Activated T-helper 1 cell treated with anti-CD3 and anti-CD28 coated beads, Interleukin-2, amount 50 U/mL, for 16 hours (primary cell): ENCODE measurements at places on chromosomes 7 and 10.

DNA sequence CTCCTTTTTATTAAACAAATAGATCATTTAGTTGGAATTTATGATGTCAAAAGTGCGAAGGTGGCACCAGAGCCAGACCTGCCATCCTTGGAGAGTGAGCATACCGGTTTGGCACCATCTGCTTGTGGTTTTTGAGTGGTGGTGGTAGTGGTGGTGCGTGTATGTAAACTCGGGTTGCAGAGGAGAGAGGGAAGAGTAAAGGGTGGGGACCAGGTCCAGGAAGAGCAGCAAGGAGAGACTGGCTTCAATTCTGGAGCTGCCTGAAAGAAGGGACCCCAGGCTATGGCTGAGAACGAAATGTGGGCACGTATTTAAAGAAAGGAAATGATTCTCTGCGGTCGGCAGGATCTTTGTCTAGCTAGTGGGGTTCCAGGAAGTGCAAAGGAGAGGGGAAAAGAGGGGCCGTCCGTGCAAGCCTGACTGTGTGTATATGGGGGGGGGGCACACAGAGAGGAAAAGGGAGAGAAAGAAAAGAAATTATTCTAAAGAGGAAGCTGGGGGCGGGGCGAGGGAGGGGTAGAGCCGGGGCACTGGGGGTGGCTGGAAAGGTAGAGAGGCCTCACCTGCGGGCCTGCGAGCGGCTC lies 448 bp upstream of the GOLGA7B start:
- no peak for DNase-seq

GRCh38 chr7:50262446-50262845 lies 42.1 kb upstream of the IKZF1 start:
- DNase-seq = no peak

GRCh38 chr7:5633161-5634106 lies 148.0 kb downstream of the RNF216 start:
- DNase-seq = no peak

DNA sequence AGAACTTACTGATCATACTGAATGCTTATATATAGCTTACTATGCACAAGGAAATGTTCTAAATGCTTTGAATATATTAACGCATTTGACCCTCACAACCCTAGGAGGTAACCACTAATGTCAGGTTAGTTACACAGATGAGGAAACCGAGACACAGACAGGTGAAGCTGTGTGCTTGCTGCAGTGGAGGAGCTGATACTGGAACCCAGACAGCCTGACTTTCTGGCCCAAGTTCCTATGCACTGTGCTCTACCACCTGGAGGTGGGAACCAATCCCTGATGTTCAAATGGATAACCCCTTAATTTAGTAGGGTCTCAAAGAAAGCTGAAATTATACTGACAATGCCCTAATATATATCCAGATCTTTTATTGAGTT lies 119.6 kb downstream of the SORBS1 start:
- no peak for DNase-seq

GRCh38 chr7:38105874-38106483 lies 72.1 kb upstream of the STARD3NL start:
- DNase-seq = no peak

GRCh38 chr10:21496343-21497176 lies 28.9 kb downstream of the SKIDA1 start:
- DNase-seq = no peak

DNA sequence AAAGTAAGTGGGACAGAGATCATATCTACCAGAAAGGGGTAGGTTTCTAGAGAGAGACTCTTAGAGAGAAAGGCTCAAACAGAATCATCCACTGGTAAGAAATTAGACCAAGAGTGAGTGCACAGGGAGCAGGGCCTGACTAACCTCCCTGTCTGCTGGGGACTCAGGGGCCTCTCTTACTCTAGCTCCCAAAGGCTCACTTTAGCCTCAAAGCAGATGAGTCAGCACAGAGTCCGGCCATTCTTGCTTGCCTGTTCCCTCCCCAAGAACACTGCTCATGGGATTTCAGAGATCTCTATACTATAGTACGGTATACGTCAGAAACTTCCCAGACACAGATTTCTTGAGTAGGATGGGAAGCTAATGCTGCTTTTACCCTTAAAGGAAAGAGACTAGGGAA lies 32.7 kb downstream of the RBM28 start:
- no peak for DNase-seq

DNA sequence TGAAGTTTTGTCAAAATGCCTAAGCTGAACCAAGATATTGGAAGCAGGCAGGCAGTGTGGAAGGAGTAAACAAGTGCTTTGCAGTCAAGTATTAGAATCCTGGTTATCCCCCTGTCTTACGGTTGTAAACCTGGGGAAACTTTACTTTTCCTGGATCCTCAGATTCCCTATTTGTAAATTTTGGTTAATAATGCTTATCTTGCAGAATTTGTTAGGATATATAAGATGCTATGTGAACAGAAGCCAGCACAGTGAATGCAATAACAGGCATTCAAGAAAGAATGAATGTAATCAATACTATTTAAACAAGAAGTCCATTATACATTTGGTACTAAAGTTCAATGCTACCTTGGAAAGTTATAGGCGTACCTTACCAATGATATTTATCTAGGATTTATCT lies 91.8 kb upstream of the STK17A start:
- no peak for DNase-seq

DNA sequence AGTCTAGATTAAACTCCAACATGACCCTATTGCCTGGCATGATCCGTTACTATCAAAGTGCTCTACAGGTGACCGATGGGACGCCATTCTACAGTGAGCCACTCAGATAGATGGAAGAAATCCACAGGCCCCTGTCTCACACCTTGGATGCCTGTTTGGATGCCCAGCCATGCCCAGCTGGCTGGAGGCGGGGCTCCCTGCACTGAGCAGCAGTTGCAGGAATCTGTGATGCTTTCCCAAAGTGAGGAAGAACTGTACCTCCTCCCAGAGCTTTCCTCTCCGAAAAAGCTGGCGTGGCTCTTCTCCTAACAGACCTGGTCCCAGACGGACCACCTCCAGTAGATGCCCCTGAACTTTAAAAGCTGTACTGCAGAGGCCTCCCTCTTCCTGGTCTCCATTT lies 253.3 kb downstream of the ELMO1 start:
- DNase-seq = no peak

- DNase-seq = no peak
Measured at GRCh38 chr10:48929413-48929990, 10.1 kb downstream of the LRRC18 start.

- DNase-seq = no peak
Measured at GRCh38 chr10:114645706-114646105, 12.4 kb downstream of the ABLIM1 start.

DNA sequence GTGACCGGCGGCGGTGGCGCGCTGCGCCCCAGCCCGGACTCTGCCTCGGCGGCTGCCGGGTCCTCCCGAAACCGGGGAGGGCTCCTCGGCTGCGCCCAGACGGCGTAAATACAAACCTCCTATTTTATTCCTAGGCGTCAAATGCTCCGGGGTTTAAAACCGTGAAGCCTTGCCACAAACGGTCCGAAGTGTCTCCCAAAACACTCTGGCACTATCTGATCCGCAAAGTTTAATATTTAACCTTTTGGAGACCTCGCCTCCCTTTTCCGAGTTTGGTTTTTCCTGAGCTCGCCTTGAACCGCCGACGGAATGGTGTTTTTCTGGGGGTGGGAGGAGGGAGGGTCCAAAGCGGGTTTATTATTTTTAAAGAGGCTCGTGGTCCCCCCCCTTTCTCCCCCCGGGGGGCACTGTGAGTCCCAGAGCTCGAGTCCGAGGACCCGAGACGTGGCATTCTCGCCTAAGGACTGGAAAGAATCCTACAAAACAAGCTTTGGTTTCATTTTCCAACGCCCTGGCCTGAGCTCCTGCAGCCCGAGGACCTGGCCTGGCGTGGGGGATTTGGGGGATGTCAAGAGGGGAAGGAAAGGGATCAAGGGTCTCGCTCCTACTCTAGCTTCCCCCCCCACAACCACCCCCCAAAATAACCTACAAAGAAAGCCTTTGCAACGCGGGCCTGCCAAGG lies 1.8 kb downstream of the TNRC18 start:
- no peak for DNase-seq

DNA sequence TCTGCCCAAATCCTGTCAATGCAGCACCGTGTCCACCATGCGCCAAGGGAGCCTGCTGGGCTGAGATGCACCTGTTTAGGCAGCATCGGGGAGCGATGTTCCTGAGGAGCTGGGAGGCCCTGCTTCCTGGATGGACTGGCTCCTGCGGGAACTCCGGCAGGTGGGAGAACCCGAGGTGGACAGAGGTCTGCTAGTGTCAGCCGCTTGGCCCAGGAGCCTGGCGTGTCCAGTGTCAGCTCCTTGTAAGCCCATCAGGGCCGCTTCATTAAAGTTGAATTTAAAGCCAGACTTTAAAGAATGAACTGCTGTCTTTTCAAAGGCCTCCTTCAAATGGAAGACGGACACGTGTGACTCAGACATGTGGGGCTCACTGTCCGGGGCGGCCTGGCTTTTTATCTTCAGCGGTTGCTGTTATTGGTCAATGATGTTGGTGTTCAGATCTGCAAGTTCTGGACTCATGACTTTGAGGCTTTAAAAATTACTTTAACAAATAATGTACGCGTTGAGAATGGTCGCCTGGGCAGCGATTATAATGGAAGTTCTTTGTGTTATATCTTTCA lies 422.5 kb downstream of the DNAJB6 start:
- no peak for DNase-seq

GRCh38 chr10:80855348-80855971 lies 317.8 kb downstream of the SH2D4B start:
- DNase-seq = no peak

- DNase-seq = no peak
Measured at GRCh38 chr10:122176232-122177213, 94.6 kb upstream of the BTBD16 start.

GRCh38 chr10:91711885-91712680 lies 79.2 kb upstream of the PPP1R3C start:
- DNase-seq = no peak

- DNase-seq = no peak
Measured at GRCh38 chr10:110361800-110362456, 57.2 kb upstream of the SMNDC1 start.

- DNase-seq = no peak
Measured at GRCh38 chr7:128152721-128153120, 88.4 kb upstream of the LEP start.

DNA sequence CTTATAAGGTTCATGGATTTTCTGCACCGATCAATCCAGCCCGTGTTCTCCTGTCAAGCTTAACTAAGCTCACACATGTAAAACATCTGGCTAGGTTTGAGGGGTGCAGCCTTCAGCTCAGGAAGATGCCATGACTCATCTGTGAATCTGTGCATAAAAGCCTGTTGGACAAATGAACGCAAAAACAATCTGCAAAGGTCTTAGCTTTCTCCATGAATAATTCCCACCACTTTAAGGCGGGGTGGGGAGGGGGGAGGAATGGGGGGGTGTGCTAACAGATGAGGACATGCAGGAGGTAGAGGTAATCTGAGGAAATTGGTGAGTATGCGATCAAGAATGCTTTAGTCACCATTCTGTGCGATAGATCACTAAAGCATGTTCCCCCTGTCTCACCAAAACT lies 4.8 kb downstream of the DOCK4 start:
- DNase-seq = no peak
